Naive thymus-derived CD8-positive, alpha-beta T cell (primary cell): ENCODE measurements at places on chromosomes 5 and 9.

DNA sequence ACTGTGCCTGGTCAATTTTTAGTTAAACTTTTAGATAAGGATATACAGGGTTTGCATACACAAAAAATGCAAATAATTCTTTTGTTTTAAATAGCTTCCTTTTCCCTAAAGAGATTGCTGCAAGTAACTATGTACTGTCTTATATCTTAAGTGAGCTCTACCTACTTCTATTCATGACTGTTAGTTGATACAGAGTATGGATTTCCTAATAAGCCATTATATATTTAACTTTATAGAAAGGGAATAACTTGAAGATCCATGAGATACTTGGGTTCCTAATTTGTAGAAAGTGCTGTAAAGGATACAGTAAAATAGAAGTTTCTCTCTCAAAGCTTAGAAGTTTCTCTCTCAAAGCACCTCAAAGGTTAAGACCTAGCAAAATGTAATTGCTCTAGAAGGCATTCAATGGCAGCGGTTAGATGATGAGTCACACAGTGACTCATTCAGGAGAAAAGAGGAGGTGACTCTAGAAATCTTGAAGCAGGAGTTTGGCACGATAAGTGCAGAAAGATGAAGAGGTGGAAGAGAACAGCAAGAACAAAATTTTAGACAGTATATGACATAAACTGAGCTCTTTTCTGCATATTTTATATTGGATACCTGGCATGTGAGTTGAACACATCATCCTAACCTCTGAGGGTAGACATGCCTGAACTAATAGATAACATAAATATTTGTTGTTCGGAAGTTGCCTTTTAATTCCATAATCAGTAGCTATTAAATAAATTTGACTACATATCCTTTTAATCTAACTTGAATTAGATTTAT, 5.5 kb upstream of the DNAJC21 start:
- DNase-seq: no peak

- DNase-seq: peak; percentile 45
Observed at GRCh38 chr5:14741801-14742440, 77.4 kb downstream of the OTULIN start.

GRCh38 chr9:71737455-71737854, 30.9 kb downstream of the CEMIP2 start:
- DNase-seq: no peak

DNA sequence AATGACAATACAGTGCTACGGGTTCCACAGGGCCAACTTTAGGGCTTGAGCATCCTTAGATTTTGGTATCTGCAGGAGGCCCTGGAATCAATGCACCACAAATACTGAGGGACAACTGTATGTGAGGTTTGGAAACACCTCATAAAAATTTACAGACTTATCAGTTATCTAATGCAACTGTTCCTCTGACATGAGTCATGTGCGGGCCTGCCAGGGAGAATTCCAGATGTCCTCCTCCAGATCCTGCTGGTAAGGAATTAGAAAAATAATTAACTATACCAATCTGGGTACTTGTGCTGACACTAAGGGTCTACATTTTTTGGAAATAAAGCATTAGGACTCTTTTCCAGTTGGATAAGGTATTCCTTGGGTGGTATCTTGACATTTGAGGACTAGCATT, 333.3 kb downstream of the ARRDC3 start:
- no peak for DNase-seq

DNA sequence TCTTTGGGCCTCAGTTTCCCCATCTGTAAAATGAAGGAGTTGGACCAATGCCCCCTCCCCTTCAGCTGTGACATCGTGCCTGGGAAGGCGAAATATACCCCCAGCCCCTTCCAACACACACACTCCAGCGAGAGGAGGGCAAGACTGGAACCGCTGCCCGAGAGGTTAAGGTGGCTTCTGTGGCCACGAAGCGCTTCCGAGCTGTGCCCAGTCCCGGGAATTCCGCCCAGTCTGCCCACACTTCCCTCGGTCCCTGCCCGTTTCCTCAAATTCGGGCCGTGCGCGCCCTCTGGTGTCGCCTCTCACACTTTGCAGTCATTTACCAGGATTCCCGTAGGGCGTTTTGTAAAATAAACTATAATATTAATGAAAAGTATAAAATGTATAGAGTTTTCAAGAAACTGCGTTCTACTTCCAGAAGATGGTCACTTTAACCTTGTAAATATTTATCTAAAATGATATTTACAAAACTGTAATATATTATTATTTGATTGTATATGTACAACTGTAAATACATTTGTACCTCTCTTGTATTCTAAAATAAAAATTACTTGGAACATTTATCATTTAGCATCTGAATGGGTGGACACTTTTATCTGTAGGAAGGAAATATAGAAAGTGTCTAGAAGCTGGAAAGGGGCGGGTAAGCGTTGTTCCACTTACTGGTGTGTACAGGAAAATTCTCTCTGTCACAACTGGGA, 11.0 kb upstream of the EXOSC2 start:
- peak; percentile 43 for DNase-seq

GRCh38 chr9:34741628-34742027, 31.7 kb upstream of the CCL21 start:
- no peak for DNase-seq

- no peak for DNase-seq
Observed at GRCh38 chr9:83197591-83197990, 134.6 kb upstream of the RASEF start.

DNA sequence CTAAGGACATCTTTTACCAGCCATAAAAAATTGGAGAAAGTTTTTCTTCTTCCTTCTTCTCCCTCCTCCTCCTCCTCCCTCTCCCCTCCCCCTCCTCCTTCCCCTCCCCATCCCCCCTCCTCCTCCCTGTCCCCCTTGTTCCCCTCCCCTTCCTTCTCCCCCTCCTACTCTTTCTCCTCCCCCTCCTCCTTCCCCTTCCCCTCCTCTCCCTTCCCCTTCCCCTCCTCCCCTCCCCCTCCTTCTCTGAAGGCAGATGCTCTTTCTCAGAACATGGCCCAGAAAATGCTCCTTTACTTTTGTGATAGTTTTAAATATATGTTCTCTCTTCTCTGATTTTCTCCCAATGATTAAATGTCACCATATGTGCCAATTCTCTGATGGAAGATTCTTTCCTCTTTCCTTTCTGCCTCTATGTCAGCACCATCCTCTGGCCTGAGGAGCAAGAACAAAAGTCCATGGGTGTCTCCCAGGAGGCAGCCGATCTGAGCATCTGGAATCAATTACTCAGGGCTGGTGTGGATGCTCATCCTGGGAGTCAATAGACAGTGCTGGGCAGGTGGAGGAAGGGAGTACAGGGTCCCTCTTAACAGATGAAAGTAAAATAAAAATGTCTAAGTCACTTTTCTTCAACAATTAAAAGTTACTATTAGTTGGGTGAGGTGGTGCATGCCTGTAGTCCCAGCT, 63.0 kb upstream of the GNA14 start:
- DNase-seq: no peak

- no peak for DNase-seq
Observed at GRCh38 chr5:142874540-142874939, 104.4 kb downstream of the ARHGAP26 start.

GRCh38 chr9:112241491-112241890, 66.4 kb upstream of the SUSD1 start:
- DNase-seq: no peak

GRCh38 chr9:19404283-19405075, 4.3 kb upstream of the ACER2 start:
- DNase-seq: no peak

DNA sequence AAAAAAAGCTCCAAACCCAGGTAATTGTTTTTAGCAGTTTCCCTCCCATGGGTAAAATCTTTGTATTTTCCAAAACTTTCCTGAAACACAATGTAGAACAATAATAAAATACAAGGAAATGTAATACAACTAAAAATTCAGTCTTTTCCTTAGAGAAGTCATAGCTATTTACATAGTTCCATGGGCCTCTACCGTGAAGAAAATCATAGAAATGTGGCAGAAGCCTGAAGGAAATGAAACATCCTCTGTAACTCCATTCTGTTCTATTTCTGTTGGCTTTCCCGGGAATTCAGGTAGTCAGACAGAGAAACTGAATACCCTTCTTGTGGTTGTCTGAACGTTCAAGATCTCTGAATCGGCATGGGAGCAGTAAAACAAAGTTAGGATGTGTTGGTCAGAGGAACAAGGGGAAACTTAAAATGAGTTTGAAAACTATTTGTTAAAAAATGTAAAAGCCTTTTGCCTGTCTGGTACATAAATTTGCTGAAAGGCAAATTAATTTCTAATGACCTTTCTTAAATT, 202.4 kb upstream of the ZNF608 start:
- no peak for DNase-seq

- no peak for DNase-seq
Observed at GRCh38 chr9:113887436-113887835, 11.3 kb downstream of the ZNF618 start.

DNA sequence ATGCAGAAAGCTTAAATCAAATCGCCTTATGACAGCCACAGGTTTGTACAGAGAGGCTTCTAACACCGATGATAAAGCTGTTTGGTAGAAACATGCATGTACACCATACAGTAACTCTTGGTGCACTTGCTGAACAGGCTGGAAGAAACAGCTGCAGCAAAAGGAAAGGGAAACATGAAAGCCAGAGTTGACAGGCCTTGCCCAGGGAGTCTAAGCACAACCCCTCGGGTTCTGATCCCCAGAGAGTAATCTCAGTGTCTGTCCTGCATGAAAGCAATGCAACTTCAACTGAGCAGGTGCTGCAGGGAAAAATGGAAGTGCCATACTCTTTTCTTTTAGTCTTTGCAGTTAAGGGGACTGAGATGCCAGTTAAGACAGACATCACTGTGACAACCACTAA, 419.9 kb downstream of the BNC2 start:
- DNase-seq: no peak

GRCh38 chr5:58322453-58322852, 137.4 kb downstream of the PLK2 start:
- DNase-seq: no peak

- DNase-seq: no peak
Observed at GRCh38 chr5:5271786-5272321, 131.7 kb downstream of the ADAMTS16 start.

DNA sequence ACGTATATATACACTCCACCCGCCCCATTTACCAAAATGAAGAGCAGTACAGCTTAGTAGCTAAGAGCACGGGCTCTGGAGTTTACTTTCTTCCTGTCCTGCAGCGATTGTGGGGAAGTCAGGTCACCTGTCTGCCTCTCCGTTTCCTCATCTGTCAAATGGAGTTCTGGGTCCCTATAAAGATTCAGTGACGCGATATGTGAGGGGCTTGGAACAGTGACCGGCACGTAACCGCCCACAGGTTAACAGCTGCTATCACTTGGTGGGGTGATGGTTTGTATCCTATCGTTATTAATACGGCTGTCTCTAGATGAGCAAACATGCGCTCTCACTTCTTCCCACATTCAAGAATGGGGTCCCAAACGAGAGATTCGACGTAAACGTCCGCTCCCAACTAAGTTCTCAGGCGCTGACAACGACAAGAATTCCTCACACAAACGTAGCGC, 426 bp downstream of the FAM114A2 start:
- DNase-seq: no peak

DNA sequence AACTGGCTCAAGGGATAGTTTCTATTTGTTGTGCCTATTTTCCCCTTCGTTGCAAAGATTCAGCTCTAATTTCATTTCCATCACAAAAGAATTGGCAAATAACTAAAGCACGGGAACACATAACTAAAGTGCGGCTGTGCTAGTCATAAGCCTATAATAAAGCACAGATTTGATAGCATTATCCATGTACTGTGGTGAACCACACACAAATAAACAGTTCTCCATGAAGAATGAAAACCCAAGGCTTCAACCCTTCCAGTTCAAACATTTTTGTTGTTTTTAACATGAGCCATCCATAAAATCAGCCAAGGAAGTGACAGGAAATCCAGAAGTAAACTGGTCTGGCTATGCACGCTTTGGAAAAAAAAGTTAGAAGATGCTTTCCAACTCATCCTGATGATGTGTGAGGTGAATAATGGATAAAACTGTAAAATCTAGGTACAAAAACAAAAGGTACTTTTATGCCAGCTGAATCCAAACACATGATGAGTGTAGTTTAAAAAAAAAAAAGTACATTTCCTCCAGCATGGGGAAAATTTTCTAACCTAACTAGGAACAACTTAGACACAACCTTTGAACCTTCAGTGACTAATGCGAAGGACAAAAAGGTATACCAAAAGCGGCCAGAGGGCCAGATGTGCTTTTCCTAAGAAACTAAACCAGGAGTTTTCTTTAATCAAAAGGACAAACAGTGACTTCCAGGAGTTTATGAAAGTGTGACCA, 10.2 kb downstream of the ZNF608 start:
- no peak for DNase-seq

GRCh38 chr5:160491438-160491837, 69.8 kb downstream of the PTTG1 start:
- no peak for DNase-seq

DNA sequence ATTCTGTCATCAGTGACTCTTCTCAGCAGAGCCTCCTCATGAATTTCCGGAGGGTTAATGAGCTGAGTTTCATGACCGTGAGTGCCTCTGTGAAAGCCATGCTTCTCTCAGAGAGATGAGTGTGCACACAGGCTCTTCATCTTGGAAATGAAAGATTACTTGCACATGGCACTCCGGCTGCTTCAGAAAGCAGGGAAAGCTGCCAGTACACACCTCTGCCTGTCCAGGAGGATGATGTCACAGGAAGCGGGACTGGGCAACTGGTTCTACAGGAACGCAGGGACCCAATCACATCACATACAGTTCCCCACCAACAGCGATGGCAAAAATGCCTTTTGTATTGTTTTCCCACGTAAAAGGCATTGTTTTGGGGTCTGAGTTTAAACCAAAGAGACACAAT, 286.0 kb upstream of the DAP start:
- DNase-seq: no peak

DNA sequence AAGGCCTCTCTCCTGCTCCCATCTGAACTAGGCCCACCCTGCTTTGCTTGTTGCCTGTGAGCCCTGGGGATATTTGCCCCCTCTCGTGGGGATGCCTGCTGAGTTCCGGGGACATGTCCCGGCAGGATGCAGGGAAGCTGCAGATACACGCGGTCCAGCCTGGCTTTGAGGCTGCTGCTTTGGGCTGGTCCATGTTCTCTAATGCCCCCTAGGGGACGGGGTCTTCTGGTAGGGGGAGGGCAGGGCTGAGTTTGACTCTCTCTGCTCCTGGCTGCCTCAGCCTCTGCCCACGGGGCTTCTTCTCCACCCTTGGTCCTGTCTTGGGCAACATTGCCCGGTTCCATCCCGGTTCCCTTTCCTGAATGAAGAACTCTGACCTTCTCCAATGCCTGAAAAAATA, 84.9 kb upstream of the ASS1 start:
- DNase-seq: no peak

GRCh38 chr5:111779922-111780292, 22.9 kb upstream of the NREP start:
- no peak for DNase-seq

GRCh38 chr5:171895081-171895480, 109.5 kb downstream of the SMIM23 start:
- DNase-seq: no peak

- no peak for DNase-seq
Observed at GRCh38 chr9:93634311-93635185, 58.2 kb downstream of the PHF2 start.
